ENCODE measurements at places on chromosomes 11 and 22.

GRCh38 chr11:109490953-109491635 lies 69.1 kb downstream of the C11orf87 start:
- DNase-seq = no peak

- no peak for DNase-seq
Observed at GRCh38 chr11:112132737-112133136, 31.2 kb downstream of the IL18 start.

DNA sequence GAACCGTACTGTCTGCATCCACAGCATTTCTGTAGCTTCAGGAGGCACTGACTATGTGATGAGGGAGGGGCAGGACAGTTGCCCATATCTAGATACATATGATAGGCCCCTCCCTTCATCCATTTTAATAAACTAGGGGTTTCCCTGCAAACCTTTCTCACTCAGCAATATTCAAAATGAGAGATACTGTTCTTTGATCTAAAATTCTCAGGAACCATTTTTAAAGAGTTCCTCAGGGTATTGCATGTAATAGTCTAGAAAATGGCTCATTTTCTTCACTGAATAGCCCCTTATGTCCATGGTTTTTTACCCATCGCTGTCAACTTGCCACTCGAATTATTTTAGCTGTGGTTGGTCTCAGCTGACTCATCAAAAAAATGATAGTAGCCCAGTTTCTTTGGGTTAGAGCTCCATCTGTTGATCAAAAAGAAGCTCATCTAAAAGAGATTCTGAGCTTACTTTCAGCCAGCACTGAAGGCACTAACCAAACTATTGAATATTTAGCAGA lies 37.0 kb upstream of the DNAJB7 start:
- DNase-seq = no peak

DNA sequence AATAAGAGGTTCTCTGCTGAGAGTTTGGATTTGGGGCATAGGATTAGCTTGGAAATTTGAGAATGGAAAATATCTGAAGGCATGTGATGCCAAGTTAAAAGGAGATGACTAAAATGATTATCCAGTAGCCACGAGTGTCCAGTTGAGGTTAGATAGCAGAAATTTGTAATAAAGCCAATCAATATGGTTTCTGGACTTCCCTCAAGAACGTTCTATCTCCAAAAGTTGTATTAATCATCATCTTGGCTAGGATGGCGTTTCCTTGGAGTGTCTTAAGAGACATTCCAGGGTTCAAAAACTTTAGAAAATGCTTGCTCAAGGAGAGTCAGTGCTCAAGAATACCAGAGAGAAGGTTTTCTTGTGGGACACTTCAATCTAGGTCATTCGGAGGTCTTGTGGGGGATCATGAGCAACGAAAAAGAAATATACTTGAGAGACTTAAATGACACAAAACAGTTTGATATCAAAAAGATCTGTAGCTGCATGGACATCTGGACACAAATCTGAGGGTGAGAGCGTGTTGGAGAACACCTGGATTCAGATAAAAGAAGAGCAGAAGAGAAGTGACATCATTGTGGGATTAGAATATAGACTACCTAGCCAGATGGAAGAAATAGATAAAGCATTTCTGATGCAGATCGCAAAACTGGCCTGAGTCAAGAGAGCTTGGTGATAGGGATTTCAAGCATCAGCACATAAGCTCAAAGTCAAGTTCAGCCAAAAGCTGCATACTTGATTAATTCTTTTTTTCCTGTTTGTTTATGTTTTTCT lies 97.7 kb downstream of the ARFGAP2 start:
- no peak for DNase-seq

GRCh38 chr11:1863352-1864216 lies 10.7 kb downstream of the LSP1 start:
- DNase-seq = no peak

- DNase-seq = no peak
Observed at GRCh38 chr22:42925598-42925997, 68.5 kb upstream of the ARFGAP3 start.

DNA sequence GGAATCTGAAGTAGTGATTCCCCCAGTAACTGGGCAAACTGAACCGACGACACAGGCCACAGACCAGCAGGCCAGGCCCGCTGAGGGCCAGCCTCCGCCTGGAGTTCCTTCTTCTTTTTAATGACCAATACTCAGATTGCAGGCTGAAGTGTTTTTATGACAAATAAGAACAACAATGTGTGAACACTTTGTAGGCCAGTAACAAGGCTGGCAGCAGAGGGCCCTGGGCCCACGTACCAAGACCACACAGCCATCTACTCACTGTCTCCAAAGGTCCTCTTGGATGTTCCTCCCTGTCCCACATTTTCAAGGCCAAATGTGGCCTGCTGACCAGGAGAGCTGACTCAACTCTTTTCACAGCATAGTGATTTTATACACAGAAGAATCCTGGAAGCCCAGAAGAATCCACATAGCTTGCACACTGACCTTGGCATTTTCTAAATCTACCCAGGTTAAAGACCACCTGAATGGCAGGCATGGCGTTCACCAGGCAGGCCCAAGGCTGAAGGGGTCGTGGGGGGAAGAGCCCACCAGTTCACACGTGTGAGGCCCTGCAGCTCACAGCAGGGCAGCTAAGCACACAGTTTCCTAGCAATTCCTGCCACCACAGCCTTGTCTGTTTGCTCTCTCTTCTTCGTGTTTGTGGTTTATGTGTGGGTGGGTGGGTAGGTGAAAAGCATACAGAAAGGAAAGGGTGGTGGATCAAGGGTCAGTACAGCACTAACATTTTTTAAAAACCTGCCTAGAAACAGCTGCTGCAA lies 13.3 kb downstream of the SMCO4 start:
- DNase-seq = no peak

DNA sequence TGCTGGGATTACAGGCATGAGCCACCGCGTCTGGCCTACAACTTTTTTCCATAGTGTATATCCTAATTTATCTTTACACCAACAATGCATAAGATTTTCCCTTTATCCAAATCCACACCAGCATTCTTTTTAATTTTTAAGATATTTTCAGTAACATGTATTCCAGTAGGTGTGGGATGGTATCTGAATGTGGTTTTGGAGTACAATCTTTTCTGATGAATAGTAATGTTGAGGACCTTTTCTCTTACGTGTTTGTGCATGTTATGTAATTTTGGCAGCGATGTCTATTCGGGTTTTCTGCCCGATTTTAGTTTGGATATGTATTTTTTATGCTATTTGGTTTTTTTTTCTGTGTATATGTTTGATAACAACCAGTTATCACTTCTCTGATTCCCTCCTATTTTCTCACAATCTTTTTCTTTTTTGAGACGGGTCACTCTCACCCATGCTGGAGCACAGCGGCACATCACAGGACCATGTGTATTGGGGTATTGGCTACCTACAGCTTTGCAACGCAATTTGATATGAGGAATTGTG lies 114.6 kb upstream of the GRK3 start:
- no peak for DNase-seq

DNA sequence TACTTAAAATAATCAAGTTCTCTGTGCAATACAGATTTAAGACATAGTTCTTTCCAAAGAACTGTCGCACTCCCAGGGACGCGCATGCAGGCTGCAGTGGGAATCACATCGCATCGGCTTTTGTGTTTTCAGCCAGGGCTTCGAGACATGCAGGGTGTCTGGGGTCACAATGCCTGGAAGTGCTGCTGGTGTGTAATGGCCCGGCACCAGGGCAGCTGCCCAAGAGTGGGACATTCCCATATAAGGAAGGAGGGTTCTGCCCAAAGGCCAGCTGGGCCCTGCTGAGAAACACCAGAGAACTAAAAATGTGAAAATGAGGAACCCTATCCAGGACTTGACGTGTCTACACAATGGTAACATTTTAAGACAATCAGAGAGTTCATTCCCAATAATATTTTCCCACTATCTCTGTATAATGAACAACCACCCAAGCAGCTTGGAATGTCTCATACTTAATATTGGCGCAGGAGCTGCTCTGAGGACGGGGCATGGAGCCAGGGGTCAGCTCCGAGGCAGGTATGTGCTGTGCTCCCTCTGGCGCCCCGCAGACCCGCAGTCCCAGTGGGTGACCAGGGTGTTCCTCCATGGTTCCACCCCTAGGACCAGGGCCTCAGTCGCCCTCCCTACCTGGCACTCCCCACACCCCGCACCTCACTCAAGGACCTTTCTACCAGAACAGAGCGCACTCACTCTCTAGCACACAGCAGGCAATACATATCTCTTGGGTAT lies 11.3 kb downstream of the MCAT start:
- no peak for DNase-seq

- no peak for DNase-seq
Observed at GRCh38 chr11:72525466-72525865, 91.1 kb upstream of the CLPB start.

- no peak for DNase-seq
Observed at GRCh38 chr11:103619480-103619879, 417.0 kb upstream of the DDI1 start.

- no peak for DNase-seq
Observed at GRCh38 chr22:28142361-28142961, 223.4 kb upstream of the PITPNB start.

DNA sequence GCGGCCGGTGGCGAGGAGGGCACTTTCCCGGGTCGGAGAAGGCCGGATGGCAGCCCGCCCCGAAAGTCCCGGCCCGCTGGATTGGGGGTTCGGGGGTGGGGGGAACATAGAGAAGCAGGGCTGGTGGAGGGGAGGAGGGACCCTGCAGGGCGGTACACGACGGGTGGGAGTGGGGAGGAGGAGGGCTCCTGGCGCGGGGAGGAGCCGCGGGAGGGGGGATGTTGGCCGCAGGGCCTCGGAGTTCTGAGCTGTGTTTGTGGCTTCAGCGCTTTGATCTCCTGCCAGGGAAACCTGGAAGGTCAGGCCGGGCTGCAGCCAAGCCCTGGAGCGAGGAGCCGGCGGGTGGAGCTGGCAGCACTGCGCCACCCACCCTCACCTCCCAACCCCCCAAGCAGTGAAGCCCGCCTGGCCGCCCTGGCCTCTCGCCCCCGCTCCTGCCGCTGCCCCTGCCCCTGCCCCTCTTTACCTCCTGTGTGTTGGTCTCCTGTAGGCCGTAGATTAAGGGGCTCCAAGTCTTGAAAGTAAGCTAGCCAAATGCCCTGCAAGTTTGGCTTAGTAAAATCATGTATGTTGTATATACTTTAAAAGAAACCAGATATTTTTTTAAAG lies 30.9 kb downstream of the C22orf31 start:
- DNase-seq = no peak

GRCh38 chr11:122721201-122721963 lies 65.9 kb downstream of the UBASH3B start:
- DNase-seq = no peak

DNA sequence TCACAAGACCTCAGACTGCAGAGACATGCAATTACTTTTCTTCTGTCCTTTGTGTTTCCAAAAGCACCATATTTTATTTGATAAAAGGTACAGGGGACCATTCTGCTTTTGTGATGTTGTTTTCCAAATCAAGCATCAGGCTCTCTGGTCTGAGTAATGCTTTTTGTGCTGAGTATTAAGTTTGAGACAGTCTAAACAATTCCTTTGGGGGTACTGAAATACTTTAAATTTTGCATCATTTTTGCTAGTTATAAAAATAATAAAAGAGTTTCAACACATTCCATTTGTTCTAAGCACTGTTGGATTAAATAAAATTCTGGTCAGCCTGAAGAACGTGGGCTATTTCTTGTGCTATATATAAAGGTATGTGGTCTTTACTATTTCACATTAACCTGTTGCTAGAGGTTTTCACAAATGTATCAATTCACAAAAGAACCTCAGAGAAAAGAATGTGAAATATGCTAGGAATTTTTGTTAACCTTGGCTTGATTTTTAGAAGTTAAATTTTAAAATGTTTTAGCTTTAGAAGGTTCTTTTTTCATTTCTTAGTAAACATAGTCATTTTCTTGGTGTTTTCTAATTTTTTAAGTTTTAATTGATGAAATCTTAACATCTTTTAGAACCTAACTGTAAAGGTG lies 61.6 kb downstream of the C22orf31 start:
- no peak for DNase-seq

DNA sequence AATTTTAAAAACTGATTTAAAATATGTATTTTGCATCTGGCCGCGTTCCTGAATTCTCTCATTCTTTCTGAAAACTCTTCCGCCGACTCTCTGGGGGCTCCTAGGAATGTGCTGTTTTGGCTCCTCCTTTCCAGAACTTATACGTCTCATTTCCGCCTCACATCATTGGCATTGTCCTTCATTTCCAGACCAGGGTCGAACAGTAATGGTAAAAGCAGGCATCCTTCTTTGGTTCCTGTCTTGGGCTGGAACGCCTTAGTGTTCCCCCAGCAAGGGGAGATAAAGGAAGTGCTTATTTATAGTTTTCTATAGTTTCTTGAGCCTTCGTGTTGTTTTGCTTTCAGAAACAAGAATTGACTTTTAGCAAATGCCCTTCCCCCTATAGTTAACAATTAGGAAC lies 10.9 kb upstream of the TNNT3 start:
- no peak for DNase-seq

Data from dorsolateral prefrontal cortex (tissue), 122 donors.